ENCODE measurements at places on chromosomes 1 and 21. TPM values are rescaled to one million over a fixed set of nuclear protein-coding genes. Genes with fewer than 3 reads are reported as not detected.

SPRR2B gene
- not detected for total RNA-seq

DNASE2B gene
- 7.2 TPM for total RNA-seq

PCP4L1 gene
- 0.32 TPM for total RNA-seq

FCN3 gene
- total RNA-seq, result 7.4 TPM
